Cerebellar nuclear complex (tissue), 1 donor: ENCODE measurements at places on chromosomes 4 and X.
A peak's percentile ranks its signal among the peaks of the same experiment; 100 is the strongest.

DNA sequence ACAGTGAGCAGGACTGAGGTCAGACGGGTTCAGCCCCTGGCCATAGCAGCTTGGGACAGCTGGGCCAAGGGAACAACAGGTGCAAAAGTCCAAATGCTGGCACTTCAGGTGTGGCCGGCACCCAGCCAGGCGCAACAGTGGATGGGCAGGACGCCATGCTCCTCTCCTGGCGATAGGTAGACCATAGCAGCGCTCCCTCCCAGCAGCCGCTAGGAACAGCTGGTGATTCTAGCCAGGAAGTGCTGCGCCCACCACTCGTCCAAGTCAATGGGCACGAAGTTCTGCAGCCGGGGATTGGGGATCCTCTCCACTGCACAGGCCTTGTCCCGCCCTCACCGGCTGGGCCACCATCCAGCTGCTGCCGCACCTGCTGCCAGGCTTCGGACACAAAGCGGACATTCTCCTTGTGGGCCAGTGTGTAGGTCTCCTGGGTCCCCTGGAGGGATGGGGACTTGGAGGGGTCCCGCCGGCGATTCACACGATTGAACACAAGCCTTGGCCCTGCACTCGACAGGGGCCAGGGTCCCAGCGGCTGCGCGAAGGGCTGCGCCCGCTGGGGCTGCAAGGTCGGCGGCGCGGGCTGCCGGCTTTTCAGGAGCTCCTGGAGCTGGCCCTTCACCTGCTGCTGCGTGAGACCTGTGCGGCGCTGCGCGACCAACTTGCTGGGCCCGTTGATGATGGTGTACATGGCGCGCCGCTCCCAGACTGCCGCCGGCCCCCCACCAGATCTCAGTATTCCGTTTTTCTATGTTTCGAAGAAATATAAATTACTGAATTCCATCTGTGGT lies 227.5 kb upstream of the STK26 start:
- DNase-seq: no peak

GRCh38 chr4:1872870-1873269 lies 1.7 kb downstream of the NSD2 start:
- DNase-seq: no peak

- DNase-seq: no peak
Measured at GRCh38 chrX:12804655-12805054, 13.4 kb downstream of the PRPS2 start.

DNA sequence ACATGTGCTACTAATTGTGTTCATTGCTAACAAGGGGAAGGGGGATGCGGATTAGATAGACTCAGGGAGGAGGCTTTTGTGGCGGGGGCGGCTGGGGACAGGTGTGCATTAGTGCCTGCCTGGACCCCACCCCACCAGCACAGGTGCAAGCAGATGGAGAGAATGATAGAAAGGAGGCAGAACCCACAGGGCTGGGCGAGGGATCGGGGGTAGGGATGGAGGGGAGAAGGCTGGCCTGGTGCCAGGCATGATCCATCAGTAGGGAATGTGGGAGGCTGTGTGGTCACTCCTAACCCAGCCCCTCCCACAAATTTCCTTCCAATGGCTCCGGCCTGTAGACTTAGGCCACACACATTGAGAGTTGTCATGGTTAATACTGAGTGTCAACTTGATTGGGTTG lies 30.5 kb upstream of the CRMP1 start:
- DNase-seq: no peak

GRCh38 chrX:115952417-115953092 lies 218.0 kb upstream of the AGTR2 start:
- DNase-seq: no peak

DNA sequence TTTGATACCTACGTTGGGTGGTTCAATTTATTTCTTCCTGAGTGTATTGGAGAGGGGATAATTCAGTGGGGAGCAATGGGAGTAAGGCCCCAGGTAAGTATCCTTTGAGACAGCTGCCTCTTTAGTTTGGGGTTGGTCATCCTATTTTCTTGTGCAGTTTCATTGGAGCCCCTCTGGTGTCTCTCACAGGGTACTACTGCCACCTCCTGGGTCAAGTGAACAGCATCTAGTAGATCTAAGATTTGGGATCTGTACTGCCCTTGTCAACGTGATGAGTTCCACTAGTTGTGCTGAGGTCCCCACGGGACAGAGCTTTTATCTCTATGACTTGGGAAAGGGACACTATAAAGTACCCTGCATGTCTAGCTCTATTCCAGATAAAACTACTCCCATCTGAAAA lies 80.6 kb downstream of the PBDC1 start:
- DNase-seq: no peak

DNA sequence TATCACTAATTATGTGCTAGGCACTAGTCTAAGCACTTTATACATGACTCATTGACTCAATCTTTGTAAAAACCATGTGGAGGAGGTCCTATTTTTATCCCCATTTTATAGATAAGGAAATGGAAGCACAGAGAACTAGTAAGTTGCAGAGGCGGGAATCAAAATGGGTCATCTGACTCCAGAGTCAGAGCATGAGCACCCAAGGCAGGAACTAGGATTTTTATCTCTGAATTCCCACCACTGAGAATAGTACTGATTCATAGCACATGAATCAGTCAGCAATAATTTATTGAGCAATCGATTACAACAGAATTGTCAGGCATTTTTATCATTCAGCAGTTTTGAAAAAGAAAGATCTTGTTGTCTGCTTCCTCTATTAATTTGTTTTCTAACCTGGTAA lies 19.3 kb downstream of the SCARB2 start:
- no peak for DNase-seq

GRCh38 chrX:130170752-130171445 lies 863 bp upstream of the RAB33A start:
- DNase-seq: peak; percentile 11

GRCh38 chr4:37535872-37536271 lies 150.3 kb downstream of the RELL1 start:
- DNase-seq: no peak

GRCh38 chr4:16110661-16111290 lies 27.0 kb upstream of the PROM1 start:
- DNase-seq: no peak

DNA sequence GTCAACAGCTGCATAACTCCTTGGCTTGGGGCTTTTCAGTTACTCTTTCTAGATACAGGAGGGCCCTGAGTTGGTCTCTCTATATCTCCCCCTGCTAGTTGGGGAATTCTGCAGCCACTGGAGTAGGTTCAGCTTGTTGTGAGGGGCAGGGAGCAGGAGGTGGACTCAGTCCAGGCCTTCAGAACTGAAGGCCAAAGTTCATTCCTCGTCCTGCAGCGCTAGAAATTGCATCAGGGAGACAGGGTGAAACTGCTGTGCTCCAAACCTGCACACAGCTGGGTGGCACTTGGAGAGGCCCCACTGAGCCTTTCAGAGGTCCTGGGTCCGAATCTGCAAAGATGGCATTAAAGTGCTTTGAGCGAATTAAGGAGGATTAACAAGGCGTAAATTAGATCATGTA lies 24.9 kb upstream of the TRIM60 start:
- no peak for DNase-seq

DNA sequence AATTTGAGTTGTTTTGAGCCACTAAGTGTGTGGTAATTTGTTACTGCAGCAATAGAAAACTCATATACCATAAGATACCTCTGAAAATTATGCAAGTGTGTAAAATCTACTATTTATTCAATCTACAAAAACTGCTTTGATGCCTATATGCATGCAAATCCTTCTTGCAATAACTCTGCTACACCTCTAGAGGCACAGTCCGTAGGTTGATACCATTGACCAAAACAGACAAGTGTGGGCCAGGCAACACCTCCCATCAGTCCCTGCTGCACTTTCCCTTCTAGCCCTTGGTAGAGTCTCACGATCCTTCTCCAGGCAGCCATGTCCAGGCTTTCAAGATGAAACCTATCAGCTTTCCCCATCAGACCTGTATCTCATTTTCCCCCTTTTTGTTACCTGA lies 48.8 kb upstream of the FAM9A start:
- DNase-seq: no peak

DNA sequence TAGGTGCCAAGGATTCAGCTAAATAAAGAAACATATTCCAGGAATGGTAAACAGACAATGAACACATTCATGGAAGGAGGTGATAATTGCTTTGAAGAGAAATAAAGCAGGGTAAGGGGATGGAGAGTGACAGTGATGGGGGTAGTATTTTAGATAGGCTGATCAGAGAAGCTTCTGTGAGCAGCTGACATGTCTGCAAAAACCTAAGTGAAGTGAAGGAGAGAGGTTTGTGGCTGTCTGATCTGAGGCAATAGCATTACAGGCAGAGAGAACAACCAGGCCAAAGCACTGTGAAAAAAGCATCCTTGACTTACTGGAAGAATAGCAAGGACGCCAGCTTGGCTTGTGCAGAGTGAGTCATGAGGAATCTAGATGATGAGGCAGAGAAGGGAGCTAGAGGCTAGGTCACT lies 271.9 kb upstream of the GATB start:
- no peak for DNase-seq

GRCh38 chrX:118545510-118545909 lies 49.9 kb downstream of the DOCK11 start:
- DNase-seq: no peak

DNA sequence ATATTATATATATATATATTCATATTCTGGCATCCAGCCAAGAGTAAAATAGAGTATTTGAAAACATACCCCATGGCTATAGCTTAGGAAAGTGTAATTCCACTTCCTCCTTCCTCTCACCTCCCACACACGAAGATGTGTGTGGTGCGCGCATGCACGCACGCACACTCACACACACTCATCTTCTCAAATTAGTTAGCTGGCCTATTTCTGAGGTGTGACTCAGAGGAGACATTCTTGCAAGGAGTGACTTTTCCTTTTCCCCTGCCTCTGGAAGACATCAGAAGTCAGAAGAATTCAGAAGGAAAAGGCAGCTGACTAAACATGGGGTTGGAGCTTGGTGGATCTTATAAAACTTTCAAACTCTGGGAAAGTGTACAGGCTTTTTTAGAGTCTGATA lies 8.8 kb downstream of the ENPEP start:
- no peak for DNase-seq

GRCh38 chrX:51825436-51825835 lies 68.0 kb upstream of the MAGED1 start:
- no peak for DNase-seq

DNA sequence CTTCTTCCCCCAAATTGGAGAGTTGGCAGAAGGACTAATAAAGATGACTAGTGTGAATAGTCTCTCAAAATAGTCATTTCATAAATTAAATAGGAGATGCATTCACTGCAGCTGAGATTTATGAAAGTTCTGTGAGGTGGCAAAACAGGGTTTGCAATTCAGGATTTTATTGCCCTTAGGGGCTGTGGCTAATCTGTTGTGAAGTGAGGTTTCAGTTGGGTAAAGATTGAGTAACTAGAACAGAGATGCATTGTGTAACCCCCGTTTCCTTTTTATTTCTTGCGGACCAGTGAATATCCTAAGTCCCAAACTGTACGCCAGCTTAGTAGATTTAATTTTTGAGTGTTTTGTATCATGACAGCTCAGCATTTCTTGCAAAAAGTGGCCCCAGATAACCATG lies 16.2 kb upstream of the SCRG1 start:
- no peak for DNase-seq

DNA sequence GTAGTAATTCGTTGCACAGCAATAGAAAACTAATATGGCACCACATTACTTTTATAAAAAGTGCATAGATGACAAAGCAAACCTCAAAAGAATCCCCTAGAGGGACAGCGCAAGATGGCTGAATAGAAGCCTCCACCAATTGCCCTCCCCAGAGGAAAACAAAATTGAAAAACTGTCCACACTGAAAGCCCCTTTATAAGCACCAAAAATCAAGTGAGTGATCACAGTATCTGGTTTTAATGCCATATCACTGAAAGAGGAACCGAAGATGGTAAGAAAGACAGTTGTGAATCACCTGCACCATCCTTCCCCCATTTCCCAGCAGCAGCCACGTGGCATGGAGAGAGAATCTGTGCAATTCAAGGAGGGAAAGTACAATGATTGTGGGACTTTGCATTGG lies 522.2 kb downstream of the GLUD2 start:
- no peak for DNase-seq

- no peak for DNase-seq
Measured at GRCh38 chr4:3753726-3754412, 12.3 kb upstream of the ADRA2C start.

- DNase-seq: no peak
Measured at GRCh38 chr4:35604724-35605123, 639.6 kb downstream of the ARAP2 start.

- no peak for DNase-seq
Measured at GRCh38 chrX:119669424-119670037, 23.4 kb downstream of the SEPTIN6 start.

GRCh38 chr4:6727943-6728250 lies 11.9 kb downstream of the BLOC1S4 start:
- no peak for DNase-seq

GRCh38 chr4:168045354-168045753 lies 47.0 kb upstream of the ANXA10 start:
- no peak for DNase-seq

- no peak for DNase-seq
Measured at GRCh38 chr4:60611762-60612496, 588.2 kb upstream of the ADGRL3 start.

GRCh38 chr4:101801958-101802357 lies 11.4 kb downstream of the BANK1 start:
- DNase-seq: no peak

DNA sequence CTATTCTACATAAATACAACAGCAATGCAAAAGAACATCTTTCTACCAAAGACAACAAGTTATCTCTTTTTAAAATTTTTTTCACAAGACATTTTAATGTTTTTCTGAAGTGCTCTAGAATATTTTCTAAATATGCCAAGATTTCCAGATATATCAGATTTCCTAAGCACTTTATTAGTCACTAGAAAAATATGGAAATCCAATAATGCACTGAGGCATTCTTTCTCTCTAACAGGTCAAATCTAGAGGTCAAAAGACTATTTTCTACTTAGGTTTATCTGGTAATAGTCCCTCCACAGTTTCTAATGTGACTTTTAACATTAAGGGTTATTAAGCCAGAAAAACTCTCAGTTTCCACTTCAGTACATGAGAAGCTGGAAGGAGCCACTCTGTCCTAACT lies 1041.2 kb upstream of the INTU start:
- DNase-seq: no peak

DNA sequence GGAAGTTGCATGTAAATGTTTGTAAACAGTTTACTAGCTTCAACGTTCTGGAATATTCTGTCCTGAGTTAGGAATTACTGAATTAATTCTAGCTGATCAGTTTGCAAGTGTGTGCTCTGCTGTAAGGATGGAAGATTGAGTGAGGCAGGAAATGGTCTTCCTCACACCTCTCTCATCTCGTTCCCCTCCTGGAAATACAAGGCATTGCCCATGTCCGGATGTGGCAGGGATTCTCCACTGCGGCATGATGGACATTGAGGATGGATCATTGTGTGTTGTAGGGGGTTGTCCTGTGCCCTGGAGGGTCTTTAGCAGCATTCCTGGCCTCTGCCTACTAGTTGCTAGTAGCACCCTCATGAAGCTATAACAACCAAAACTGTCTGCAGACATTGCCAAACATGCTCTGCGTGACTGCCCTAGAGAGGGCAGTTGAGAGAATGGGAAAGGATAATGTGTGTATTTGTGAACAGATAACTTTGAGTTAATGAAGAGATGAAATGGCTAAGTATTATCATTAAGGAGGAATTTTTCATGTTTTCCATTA lies 12.6 kb downstream of the CA5B start:
- DNase-seq: no peak
